Hematopoietic multipotent progenitor cell treated with erythropoietin and hydrocortisone succinate and interleukin-3 and kit ligand, for 6 days (in vitro differentiated cells): ENCODE measurements at places on chromosomes 2 and 18.
A peak's percentile ranks its signal among the peaks of the same experiment; 100 is the strongest.

- no peak for DNase-seq
These were observed 118.2 kb upstream of the RND3 start for GRCh38 chr2:150605664-150606063.

DNA sequence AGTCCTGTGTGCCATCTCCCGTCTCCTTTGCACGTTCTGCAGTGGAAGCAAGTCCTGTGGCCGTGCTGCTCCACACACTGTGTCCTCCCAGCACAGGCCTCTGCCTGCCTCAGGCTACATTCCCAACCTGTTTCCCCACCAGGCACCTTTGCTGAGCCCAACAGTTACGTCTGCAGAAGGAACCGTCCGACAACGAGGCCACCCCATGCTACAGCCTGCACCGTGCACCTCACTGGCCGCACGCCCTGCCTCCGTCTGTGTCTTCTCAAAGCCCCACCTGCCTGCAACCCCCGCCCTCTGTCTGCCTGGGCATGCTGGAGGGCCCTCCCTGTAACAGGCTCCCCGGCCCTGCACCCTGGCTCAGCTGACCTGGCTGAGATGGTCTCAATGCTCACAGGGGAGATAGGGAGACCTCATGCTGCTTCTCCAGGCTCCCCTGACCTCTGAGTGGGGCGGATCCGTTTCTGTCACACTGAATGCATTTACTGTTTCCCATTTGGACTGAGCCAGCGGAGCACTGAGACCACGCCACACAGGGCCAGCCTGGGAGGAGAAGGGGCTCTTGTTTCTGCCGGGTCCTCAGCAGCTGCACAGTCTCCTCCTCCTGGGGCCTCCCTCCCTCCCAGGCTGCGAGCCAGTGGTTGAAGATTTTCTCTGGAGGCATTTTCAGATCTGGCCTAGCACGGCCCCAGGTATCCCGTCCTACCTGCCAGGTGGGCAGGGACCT is 109.1 kb upstream of the OTOS start:
- no peak for DNase-seq

- DNase-seq: peak; percentile 78
These were observed 103.5 kb upstream of the MAP3K20 start for GRCh38 chr2:172972005-172972619.

DNA sequence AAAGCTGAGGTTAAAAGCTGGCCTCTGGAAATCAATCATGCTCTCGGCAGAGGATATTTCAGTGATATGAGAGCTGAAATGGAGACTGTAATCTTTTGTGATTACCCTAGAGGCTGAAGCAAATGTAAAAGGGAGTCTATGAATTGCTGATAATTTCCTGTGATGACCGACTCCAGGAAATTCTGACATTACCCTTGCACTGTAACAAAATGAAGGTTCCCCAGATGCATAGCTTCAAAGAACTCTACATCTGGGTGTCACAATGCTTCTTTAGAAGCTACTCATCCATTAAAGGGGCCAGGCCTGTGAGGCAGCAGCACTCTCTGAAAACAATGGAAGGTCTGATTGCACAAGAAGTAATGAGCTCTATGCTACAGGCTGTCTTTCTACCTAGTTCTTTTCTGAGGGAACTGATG is 268.2 kb upstream of the SESTD1 start:
- DNase-seq: no peak

GRCh38 chr18:78145096-78145495 is 834.5 kb upstream of the SALL3 start:
- DNase-seq: no peak

GRCh38 chr18:34709750-34710441 is at the start of gene DTNA:
TSS of gene DTNA (plus strand) at chr18:34710298. CDS start at chr18:34755977, 45,679 bp downstream.
- DNase-seq: peak; percentile 43

DNA sequence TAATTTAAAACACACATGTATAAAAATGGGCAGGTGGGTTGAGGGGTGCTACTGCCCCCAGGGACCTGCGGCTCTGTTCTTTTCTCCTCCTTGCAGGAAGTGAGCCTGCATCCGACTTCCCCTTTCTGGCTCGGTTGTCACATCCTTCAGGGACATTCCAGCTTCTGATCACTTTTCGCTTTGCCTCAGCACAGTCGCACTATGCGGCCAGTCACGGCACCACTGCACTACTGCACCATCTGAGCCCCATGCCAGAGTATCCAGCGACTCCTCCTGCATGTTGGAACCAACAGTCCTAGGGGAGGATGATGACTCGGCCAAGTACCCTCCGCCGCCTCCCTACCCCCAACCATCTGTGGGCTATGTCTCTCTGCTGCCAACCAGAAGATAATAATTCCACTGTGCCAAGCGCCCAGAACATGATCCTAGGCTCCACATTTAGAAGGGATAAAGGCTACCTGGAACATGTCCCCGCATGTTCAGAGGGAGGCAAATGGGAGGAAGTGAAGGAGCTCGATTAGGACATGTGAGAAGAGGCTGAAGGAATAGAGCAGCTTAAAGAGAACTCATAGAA is 17.6 kb downstream of the CDC42EP3 start:
- DNase-seq: peak; percentile 39

DNA sequence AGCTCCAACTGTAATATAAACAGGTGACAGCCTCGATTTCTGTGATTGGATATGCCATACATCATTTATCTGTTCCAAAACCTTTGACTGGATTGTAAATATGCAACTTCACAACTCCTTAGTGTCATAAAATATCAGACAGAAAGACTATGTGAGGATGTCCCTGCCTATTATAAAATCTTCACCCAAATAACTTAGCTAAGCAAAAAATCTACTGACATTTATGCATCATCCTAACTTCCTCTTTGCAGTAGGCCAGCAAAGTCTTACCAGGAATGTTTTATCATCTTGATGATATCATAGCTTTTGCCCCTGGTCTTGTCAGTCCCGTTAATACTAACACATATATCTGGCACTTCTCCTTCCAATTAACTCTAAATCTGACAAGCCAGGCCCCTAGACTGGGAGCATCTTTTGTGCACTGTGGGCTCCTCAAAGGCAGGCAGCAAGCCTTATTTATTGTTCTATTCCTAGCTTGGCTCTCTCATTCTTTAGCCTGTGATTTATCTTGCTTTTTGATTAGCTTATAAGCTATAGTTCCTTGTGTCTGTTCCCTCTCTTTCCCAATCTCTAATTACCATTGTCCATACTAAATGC is 356.5 kb upstream of the HNMT start:
- no peak for DNase-seq

DNA sequence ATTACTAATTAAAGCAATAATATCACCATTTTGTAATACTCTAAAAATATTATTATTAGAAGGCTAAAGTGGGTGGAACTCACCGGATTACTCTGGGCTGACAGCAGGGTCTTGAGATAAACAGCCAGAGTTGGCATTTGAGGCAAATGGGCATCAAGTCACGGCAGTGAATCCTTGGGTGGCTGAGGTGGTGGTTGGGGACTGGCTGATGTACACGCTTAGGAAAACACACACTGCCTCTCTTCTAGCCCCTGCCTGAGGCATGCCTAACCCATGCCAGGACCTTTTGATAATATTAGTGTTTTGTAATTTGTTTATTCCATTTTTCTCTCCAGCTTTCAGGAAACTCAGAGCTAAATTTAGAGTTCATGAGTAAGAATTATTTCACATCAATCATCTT is 76.8 kb downstream of the ACKR3 start:
- DNase-seq: no peak

- DNase-seq: no peak
These were observed 12.9 kb upstream of the ESPNL start for GRCh38 chr2:238087211-238087610.

DNA sequence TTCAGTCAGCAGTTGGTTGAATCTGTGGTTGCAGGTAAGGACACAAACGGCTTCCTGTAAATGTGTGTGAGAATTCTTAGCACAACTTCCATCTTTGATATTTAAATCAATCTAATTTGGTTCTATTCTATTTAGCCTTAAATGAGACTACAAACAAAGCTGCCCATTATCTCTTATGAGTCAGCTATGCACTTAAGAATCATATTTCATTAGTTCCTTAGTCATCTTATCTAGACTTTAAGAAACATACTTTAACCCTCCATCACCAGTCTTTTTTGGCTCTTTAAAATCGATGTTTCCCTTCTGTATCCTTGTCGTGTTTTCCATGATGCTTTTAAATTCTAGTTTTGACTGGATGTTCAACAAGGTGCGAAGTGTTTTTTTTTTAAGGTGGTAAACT is 114.4 kb upstream of the TMEM200C start:
- no peak for DNase-seq

DNA sequence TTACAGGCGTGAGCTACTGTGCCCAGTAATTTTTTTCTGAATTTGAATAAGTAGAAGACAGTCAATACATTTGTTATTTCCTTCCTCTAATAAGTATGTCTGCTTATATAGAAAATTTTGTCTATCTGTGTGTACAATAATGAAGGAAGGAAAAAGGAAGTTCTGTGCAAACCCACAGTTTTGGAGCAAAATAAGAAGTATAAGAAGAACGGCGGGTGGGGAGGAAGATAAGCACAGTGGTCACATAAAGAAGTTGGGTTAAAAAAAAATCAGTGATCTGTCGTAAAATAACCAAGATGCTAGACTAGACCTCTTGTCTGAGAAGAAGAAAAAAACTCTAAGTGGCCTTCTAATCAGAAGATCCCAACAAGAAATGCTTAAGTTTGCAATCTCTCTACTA is 20.2 kb downstream of the MGAT4A start:
- DNase-seq: peak; percentile 69

- no peak for DNase-seq
These were observed 217.9 kb upstream of the RAB6C start for GRCh38 chr2:129761569-129762021.

DNA sequence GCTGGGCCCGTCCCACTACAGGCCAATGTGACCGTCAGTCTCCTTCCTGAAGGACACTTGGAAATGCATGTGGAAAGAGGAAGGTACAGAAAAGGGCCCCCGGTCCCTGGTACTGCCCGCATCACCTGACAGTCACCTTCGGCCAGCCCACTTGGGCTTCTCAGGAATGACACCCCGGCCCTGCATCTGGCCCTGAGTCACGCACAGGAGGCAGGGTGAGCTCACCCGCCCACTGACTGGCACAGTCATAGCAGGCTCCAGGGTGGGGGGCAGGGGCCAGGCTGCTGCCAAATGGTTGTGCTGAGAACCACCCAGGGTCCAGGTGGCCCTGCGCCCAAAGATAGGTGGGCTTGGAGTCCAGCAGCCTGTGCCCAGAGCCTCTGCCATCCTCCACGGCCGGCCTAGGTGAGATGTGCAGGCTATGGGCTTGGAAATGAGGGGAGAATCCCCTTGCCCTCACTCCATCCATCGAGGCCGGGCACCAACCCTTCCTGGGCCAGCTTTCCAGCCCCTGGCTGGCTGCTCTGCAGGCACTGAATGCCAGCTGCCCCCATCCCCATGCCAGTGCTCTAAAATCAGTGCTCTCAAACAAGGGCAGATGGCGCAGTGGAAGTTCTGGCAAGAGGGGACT is 14.1 kb downstream of the EMX1 start:
- DNase-seq: no peak

GRCh38 chr2:225236769-225237323 is 162.7 kb upstream of the NYAP2 start:
- no peak for DNase-seq

GRCh38 chr2:215779912-215780311 is 233.4 kb downstream of the MREG start:
- no peak for DNase-seq

GRCh38 chr2:47488870-47489584 is 86.1 kb downstream of the MSH2 start:
- peak; percentile 64 for DNase-seq

DNA sequence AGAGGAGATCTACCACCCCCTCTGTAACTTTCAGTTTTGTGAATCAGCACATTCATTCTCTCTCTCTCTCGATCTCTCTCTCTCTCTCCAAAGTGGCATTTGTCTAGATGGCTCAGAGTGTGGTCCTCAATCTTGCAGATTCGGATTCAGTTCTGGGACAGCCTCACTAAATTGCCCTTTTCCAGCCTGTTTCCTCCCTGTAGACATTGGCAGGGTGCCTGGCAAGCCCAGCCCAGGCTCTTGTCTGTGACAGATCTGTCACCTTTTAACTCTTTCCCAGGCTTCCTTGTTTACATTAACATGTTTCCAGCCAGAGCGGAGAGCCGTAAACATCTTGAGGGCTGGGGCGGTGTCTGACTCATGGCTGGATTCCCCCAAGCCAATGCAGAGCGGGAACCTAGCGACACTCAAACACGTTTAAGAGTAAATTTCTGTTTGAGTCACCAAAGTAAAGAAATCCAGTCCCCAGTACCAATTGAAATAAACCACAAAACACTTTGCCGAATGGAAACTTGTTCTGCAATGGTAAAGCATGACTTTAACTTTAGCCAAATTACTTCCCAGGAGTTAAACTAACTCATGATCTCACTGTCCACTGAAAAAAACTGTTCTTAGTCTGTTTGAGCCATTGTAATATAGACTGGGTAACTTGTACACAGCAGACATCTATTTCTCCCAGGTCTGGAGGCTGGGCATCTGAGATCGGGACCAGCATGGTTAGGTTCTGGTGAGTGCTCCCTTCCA is 6.6 kb upstream of the CYP27C1 start:
- DNase-seq: no peak

- DNase-seq: peak; percentile 22
These were observed 743 bp downstream of the XPO1 start for GRCh38 chr2:61537277-61537949.

GRCh38 chr2:120594856-120595685 is 140.6 kb upstream of the GLI2 start:
- no peak for DNase-seq

DNA sequence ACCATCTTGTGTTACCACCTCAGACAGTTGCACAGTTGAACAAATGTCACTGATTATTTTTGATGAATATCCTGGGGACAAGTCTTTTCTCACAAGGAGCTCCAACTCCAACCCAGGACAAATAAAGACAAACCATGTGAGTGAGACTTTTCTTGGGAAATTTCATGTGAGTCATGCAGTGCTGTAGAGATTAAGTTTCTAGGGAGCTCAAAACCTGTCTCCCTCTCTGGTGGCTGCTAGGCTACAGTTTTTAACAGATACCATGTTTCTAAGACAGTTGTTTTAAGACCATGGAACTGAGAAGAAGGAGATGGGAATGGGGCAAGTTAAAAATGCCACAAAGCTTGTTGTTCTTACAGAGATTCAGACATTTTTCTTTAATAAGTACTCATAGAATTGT is 255.5 kb downstream of the RIT2 start:
- no peak for DNase-seq

DNA sequence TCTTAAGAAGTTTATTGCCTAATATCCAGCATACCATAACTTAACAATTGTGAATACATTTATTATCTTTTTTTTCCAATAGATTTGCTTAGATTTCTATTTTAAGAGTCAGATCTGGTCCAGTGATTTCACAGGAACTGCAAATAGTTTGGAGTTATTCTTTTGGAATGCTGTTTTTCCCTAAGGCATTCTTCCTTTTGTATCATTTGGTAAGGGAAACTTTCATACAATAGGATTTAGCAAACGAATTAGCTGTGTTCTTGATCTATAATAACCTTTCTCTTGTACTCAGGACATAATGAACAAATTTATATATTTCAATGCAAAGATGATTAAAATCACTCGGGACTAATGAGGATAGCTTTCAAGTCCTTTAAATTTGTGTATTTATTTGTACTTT is 201.6 kb downstream of the ERBB4 start:
- no peak for DNase-seq

- DNase-seq: peak; percentile 38
These were observed 23.7 kb upstream of the PLEKHM3 start for GRCh38 chr2:208049006-208049405.
